ENCODE measurements at places on chromosomes 5 and 9.

DNA sequence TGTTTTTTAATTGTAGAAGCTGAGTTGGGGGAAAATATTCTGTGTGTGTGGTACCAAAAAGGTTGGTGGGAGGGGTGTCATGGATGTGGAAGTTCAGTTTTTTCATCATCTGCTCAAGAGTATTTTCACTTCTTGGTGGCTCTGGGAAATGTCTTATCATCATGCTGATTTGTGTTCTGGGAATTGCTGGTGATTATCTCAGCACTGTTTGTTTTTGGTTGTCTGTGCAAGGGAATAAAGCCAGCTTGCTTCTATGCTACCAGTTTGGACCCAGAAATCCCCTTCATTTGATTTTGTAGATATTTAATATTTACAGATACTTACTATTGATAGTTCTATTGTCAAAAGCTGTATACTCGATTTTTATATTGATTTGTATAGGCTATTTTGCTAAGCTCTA lies 2289.7 kb downstream of the MAT2B start:
- DNase-seq = no peak

GRCh38 chr5:40399349-40399748 lies 280.4 kb upstream of the PTGER4 start:
- DNase-seq = no peak

- no peak for DNase-seq
These were observed 502.7 kb downstream of the TLE4 start for GRCh38 chr9:80074439-80074838.

GRCh38 chr9:92974161-92974661 lies 26.9 kb downstream of the FGD3 start:
- no peak for DNase-seq

GRCh38 chr5:133120156-133120750 lies 68.4 kb downstream of the HSPA4 start:
- no peak for DNase-seq

DNA sequence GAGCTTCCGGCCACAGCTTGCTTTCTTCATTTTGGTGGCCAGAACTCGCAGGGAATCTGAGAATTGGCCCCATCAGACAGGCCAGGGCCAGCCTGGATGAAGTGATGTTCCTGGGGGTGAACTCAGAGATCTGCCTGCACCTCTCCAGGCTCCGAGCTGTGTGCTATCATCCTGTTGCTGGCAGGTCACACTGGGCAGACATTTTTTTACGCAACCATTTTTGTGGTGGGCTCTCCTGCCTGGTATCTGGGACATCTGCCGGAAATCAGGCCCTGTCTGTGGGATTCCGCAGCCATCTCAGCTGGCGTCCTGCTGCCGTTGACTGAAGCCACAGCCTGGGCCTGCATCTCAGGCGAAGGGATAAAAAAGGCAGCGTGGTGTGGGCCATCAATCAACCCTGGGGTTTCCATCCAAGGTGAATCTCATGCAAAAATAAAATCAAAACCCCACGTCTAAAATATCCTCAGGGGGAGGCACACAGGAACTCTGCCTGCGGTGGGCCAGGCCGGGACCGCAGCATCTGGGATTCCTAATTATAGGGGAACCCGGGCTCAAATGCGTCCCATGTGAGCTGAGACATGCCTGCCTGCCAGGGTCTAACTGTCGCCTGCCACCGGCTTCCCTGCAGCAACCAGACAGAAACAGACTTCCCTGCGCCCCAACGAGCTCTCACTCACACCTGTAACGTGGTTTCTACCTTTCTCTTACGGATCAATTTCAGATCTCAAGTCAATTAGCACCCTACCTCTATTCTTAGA lies 174.3 kb downstream of the SYK start:
- no peak for DNase-seq

- DNase-seq = no peak
These were observed 69.0 kb downstream of the ALDH1A1 start for GRCh38 chr9:72883875-72884274.

- DNase-seq = no peak
These were observed 10.7 kb downstream of the NKD2 start for GRCh38 chr5:1019001-1019905.

DNA sequence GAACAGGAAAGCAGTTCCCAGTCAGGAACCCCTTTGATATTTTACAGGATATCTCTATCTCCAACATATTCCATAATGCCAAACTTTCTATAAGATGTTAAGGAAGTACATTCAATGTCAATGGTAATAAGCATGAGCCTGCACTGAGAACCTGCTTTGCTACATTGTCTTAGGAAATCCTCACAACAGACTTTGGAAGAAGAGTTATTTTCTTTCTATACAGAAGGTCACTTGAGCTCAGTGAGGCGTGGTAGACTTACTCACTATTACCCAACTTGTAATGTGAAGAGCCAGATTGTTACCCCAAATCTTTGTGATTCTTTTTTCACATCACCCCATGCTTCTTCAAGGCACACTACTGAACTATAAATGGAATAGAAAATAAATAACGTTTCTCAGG lies 435.9 kb downstream of the DNAH5 start:
- DNase-seq = no peak

GRCh38 chr5:150274811-150275210 lies 14.8 kb downstream of the CAMK2A start:
- no peak for DNase-seq

GRCh38 chr9:132986640-132987620 lies 8.4 kb downstream of the GFI1B start:
- no peak for DNase-seq

GRCh38 chr9:7823651-7824050 lies 24.1 kb upstream of the DMAC1 start:
- DNase-seq = no peak

DNA sequence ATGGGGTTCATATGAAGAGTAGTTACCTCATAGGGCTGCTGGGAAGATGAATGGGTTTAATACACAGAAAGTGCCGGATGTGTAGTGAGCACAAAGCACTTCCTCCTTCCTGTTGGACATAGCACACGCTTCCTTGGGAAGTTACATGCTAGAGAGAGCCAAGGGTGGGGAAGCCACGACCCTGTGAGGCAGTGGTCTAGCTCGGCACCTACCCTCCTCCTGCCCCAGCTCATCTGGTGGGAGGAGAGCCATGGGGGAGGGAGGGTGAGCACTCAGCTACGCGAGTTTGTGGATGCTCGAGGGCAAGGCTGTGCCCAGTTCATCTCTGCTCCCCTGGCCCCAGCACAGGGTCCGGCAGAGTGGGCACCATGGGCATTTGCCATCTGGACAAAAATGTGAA lies 43.6 kb upstream of the NEK6 start:
- DNase-seq = no peak

GRCh38 chr5:172777881-172778814 lies 7.2 kb upstream of the DUSP1 start:
- DNase-seq = no peak

- DNase-seq = no peak
These were observed 10.9 kb downstream of the RPS6 start for GRCh38 chr9:19369107-19369506.

GRCh38 chr9:84212982-84213381 lies 127.6 kb downstream of the SLC28A3 start:
- no peak for DNase-seq

DNA sequence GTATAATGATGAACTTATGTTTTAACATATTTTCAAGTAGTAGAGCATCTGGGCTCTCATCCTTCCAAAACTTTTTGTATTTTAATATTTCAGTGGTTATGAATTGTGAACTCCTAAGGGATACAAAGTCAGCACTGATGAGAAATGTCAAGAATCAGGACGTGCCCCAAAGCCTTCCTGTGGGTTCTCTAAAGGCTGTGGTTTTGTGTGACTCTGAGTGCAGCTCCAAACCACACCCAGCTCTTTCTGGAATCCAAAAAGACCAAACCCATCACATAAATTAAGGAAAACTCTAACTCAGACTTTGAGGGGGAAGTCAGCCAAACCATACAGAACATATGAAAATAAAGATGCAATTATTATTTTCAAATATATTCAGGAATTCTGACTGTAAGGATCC lies 40.8 kb upstream of the SMU1 start:
- DNase-seq = no peak
